T1000 (cell line): ENCODE measurements at places on chromosomes 4 and X.

DNA sequence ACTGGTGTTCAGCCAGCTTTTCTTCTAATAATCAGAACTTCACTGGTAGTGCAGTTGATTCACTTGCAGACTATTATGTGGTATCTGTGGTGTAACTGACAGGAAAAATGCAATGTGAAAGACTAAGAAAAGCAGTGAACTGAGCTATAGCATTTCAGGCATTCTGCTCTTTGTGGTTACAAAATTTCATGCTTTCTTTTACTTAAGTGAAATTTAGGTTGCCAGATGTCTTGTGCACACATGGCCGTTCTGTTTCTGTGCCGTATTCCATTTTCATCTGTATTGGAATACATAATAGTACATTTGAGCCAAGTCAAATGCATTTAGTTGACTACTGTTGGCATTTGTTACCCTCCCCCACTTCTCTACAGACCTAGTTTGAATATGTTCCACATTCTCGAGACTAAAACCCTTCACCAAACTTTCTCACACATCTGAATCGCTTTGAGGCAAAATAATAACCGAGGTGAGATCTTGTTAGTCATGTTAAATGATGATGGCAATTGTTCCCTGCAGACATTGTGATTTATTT, 8.2 kb downstream of the RTL3 start:
- no peak for DNase-seq

- no peak for DNase-seq
These were observed 825 bp upstream of the RASGEF1B start for GRCh38 chr4:81472281-81473182.

DNA sequence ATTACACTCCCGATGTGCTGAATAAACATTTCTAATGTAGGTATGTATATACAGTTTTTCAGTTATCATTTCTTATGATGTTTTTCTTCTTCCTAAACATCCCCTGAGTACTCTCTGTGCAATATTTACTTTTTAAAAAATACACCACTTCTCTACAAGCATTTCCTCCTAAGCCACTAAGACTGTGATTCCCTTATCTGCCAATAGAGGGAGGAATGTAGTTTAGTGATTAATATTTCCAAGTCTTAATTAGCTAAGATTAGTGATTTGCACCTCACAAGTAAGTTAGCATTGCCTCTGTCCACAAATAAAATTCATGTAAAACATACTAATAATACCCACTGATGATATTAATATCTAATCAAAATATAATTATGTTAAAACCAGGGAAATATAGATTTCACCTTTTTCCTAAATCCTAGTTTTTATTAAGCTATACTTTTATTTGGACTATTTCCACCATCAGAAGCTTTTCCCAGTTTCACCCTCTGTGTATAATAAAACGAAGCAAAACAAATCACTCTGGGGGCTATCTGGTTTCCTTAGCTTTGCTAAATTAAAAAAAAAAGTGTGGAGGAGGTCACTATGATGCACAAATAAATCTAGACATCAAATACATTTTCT, 909.1 kb downstream of the FAT4 start:
- DNase-seq, result no peak

DNA sequence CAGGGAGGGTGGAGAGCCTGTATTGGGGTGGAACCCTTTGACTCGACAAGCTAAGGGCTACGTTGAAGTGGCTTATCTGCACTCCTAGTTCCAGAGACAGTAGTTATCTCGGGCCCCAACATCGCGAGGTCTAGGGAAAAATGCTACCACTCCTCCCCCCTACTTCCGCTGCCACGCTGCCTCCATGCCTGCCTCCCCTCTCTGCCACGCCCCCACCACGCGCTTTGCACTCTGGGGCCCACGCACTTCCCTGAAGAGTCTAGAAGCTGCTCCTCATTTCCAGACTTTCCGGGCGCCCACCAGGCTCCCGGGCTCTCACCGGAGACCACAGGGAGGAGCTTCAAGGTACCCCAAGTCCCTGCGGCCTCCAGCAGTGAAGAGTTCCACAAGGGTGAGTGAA, at the start of gene PASD1:
TSS of gene PASD1 (plus strand) at position 227 of the 400 bp plus-strand sequence. CDS start 37,879 bp downstream, outside the sequence.
- peak; percentile 26 for DNase-seq

- DNase-seq, result no peak
These were observed 121.6 kb downstream of the RASL11B start for GRCh38 chr4:52983563-52984303.

DNA sequence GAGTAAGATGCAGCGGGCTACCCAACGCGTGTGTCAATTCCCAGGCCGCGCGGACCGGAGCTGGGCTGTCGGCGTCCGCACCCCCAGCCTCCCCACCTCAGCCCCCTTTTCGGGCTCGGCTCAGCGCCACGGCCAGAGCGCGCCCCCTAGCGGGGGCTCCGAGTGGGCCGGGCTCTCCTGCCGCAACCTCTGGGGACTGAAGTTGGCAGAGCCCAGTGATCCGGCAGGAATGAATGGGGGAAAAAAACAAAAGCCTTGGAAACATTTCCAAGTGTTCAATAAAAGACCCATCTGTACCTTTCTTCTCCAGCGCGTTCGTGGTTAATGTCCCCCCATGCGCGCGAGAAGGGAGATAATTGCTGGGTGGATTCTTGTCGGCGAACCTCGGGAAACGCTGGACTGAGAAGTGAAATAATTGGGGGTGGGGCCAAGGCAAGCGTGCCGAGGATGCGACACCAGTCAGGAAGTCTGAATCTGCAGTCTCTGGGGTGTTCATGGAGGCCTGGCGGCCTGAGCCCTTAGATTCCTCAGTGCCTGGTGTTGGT, 5.2 kb upstream of the ARX start:
- DNase-seq, result no peak

DNA sequence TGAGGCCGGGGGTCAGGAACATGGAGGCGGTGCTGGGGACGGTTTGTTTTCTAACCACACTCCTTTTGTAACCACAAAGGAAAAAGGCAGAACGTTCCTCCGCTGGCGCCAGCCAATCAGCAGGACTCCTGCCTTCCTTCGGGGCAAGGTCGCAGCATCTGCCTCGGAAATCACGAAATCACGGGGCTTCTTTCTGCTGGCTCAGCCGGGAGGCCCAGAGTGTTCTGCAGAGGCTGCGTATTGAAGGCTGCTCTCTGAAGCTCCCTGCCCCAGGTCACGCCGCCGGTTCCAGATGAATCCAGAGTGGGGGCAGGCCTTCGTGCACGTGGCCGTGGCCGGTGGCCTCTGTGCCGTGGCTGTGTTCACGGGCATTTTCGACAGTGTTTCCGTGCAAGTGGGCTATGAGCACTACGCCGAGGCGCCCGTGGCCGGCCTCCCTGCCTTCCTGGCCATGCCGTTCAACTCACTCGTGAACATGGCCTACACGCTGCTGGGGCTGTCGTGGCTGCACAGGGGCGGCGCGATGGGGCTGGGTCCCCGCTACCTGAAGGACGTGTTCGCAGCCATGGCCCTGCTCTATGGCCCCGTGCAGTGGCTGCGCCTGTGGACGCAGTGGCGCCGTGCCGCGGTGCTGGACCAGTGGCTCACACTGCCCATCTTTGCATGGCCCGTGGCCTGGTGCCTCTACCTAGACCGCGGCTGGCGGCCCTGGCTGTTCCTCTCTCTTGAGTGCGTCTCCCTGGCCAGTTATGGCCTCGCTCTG, 9.4 kb downstream of the TMEM187 start:
- no peak for DNase-seq
